Spinal cord (tissue), 10 donors: ENCODE measurements at places on chromosomes 2 and 18.
A peak's percentile ranks its signal among the peaks of the same experiment; 100 is the strongest.

DNA sequence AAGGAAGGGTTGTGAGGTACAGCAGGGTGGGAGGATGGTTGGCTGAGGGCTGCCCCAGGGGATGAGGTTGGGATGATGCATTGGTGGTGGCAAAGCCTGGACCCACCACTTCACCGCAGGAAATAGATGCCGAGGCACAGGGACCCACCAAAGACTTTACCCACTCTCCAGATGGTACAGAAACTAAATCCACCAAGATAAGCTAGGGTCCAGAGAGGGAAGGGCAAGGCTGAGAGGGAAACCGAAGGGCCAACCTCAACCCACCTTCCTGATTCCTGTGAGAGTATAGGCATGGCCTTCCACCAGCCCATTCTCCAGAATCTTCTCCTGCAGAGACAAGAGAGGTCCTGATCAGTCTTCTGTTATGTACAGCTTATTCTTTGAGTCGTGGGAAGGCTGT lies 18.1 kb downstream of the CAPN14 start:
- DNase-seq = no peak

DNA sequence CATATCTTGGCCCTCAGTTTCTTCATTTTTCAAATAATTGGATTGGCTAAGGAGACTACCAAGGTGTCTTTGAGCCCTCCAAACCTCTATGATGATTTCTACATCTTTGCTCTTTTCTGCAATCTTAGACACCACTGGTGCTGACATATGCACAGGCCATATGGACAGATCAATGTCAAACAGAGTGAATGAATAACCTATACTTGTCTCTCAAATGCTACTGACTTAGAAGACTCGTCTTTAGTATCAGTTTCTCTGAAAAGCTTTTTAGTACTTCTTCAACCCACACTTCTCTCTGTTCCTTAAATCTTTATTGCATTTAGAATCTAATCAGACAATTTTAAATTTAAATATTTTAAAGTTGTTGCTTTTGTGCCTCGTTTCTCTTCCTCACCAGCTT lies 258.2 kb downstream of the LTBP1 start:
- no peak for DNase-seq

GRCh38 chr2:77567723-77568122 lies 45.5 kb upstream of the LRRTM4 start:
- no peak for DNase-seq

GRCh38 chr2:36965751-36966369 lies 476 bp downstream of the STRN start:
- peak; percentile 24 for DNase-seq

GRCh38 chr2:101251844-101252407 lies 760 bp upstream of the CNOT11 start:
- no peak for DNase-seq

DNA sequence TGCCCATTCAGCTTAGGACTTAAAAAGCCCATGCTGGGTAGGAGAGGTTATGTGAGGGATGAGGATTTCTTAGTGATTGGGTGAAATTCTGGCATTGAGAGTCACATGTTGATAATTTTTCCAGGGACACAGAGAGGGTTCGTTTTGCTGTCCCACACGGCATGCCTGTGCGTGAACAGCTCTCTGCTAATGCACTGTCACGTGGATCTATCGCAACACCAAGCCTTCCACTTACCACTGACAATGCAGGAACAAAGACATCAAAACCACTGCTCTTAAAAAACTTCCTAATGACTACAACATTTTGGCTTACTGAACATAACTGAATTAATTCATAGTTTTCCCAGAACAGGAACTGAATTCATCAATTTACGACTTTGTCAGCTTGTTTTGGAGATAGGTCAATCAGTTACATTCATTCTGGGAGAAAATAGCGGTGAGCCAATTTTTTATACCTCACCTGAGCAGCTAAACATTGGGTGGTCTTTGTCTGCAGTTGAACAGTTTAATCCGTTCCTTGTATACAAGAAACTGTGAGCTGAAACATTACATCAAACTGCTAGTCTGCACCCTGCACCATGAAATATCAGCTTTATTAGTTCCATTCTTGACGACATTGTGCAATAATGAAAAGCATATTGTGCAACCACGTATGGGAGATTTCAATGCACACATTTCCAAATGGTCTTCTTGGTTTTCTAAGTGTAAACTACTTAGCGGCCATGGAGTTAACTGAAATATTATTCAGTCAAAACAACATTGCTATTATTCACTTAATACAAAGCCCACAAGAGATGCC lies 127.1 kb downstream of the LPIN1 start:
- DNase-seq = no peak

DNA sequence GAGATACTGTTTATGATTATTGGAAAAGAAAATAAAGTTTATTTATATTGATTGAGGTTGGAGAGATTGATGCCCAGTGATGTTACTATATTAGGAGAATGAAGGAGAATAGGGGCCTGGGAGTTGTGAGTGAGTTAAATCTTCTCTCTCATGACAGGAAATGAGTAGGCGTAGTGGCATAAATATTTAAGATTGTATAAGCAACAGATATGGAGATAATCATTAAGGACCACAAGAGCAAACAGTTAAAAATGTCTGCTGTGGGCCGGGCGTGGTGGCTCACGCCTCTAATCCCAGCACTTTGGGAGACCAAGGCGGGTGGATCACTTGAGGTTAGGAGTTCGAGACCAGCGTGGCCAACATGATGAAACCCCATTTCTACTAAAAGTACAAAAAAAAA lies 62.7 kb downstream of the PTRHD1 start:
- DNase-seq = no peak

- DNase-seq = no peak
Measured at GRCh38 chr2:11822746-11823451, 76.5 kb downstream of the LPIN1 start.

GRCh38 chr2:240876475-240877251 lies 8.0 kb downstream of the AGXT start:
- no peak for DNase-seq

GRCh38 chr18:36409779-36410178 lies 112.3 kb downstream of the FHOD3 start:
- no peak for DNase-seq

DNA sequence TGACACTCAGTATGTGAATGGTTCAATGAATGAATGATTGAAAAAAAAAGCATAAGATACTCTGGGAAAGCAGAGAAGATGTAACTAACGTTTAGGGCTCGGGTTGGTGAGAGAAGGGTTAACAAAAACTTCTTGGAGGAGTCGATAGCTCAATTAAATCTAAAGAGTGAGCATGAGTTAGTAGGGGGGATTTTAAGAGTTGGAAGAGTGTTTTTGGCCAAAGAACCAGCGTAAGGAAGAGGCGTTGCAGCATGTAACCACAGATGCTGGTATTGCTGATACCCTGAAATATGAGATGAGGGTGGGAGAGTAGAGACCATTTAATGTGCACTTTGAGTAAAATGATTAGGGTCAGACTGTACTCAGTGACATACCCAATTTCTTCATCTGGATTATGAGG lies 14.5 kb downstream of the ARHGAP28 start:
- no peak for DNase-seq
